ENCODE measurements at places on chromosomes 4 and X. TPM values are rescaled to one million over a fixed set of nuclear protein-coding genes. Genes with fewer than 3 reads are reported as not detected.

F8A3 gene
- 9.0 TPM for total RNA-seq

AVPR2 gene
- not detected for total RNA-seq

DGKK gene
- not detected for total RNA-seq

ENAM gene
- not detected for total RNA-seq

S100P gene
- total RNA-seq = not detected

TCEAL6 gene
- total RNA-seq = not detected

ZDHHC15 gene
- total RNA-seq = not detected

HTN1 gene
- not detected for total RNA-seq

SLC25A53 gene
- 7.3 TPM for total RNA-seq

DOK7 gene
- total RNA-seq = not detected

LIMCH1 gene
- 39.6 TPM for total RNA-seq

BEX2 gene
- total RNA-seq = 1.3 TPM

LDOC1 gene
- 24.9 TPM for total RNA-seq

NPY5R gene
- not detected for total RNA-seq

SLC6A14 gene
- not detected for total RNA-seq

FAM13A gene
- 4.0 TPM for total RNA-seq

Data from glomerular endothelial cell (primary cell).